GF-D8 (cell line): ENCODE measurements at places on chromosomes 3 and 15.
A peak's percentile ranks its signal among the peaks of the same experiment; 100 is the strongest.

DNA sequence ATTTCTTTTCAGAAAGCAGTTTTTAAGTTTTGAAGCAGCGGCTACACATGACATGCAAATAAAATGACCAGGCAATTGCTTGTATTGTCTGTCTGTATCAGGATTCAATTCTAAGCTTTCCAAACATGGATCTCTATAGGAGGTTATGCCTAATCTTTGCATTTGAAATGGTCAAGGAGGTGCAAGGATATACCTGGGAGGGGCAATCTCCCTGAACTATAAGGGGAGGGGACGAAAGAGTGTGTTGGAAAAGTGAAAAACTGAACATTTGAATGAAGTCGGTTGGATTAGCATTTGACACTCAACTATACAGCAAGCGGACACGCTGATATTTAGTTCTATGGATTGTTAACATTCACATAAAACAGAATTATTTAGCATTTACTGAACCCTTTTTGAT, 11.7 kb downstream of the ROBO2 start:
- DNase-seq: no peak

- no peak for DNase-seq
Observed at GRCh38 chr15:77546050-77546501, 86.6 kb downstream of the LINGO1 start.

DNA sequence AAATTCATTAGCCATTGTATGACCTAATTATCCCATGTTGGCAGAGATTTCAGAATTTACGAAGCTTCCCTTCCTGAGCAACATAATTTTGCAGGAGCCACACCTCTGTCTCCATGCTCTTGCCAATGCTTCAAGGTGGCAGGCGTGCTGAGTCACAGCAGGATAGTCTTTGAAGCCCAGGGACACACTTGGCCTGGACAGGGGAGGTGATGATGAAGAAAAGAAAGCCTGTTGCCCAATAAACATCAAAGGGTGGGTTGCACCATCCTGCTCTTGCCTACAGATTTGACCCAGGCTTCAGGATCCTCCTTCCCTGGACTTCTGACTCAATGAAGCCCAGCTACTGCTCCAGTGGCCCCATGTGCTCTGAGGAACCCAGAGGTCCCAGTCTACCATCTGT, 117.1 kb downstream of the MINAR1 start:
- DNase-seq: no peak

DNA sequence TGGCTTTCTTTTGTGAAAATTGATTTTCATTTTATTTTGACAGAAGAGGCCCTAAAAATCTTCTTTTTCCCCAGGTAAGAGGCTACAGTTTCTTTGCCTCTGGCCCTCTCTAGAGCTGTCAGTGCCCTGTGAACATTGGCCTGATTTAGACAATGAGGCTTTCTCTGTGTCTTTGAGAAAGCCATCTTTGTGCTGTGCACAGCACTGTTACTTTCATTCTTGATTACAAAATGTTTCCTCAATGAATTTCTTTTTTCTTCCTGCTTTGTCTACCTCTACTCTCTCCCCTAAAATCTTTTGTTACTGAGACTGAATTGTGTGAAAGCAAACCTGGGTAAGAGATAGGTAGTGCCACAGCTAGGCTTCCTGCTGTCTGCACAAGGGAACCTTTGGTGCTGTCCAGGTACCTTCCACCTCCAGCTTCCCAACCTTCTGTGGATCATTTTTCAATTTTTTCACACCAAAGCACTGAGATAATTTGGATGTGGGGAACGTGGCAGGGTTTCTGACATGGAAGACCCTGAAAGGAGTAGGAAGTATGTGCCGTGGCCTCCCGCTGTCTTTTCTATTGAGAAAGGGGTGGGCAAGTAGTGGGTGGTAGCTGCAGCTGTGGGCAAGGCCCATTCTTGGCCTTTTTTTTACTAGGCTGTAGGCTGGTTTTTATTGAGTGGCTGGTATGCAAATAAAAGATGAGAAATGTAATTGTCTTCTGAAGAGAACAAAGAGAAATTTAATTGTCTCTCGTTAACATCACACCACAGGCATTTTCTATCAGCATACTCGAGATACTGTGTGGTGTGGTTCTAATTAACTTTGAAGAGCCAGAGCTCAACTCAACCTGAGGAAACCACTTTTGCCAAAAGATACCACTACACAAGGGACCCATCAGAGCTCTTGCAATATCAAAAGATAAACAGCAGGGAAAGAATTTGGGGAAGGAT, 21.0 kb downstream of the RAB8B start:
- DNase-seq: no peak

GRCh38 chr3:177201700-177202397, 4.6 kb upstream of the TBL1XR1 start:
- DNase-seq: peak; percentile 70

GRCh38 chr3:105905328-105905727, 36.5 kb upstream of the CBLB start:
- no peak for DNase-seq

GRCh38 chr15:77001351-77001750, 6.4 kb downstream of the PSTPIP1 start:
- DNase-seq: no peak

GRCh38 chr15:93019090-93019489, 69.9 kb downstream of the RGMA start:
- DNase-seq: no peak

GRCh38 chr15:92810418-92811138, 89.5 kb upstream of the CHD2 start:
- peak; percentile 81 for DNase-seq

- DNase-seq: no peak
Observed at GRCh38 chr15:100092034-100092433, 249.7 kb downstream of the ADAMTS17 start.

GRCh38 chr3:187025656-187026316, 95.5 kb downstream of the ST6GAL1 start:
- no peak for DNase-seq

GRCh38 chr3:193744048-193744821, 151.2 kb downstream of the OPA1 start:
- no peak for DNase-seq

- no peak for DNase-seq
Observed at GRCh38 chr3:122857019-122857418, 62.1 kb downstream of the SLC49A4 start.

DNA sequence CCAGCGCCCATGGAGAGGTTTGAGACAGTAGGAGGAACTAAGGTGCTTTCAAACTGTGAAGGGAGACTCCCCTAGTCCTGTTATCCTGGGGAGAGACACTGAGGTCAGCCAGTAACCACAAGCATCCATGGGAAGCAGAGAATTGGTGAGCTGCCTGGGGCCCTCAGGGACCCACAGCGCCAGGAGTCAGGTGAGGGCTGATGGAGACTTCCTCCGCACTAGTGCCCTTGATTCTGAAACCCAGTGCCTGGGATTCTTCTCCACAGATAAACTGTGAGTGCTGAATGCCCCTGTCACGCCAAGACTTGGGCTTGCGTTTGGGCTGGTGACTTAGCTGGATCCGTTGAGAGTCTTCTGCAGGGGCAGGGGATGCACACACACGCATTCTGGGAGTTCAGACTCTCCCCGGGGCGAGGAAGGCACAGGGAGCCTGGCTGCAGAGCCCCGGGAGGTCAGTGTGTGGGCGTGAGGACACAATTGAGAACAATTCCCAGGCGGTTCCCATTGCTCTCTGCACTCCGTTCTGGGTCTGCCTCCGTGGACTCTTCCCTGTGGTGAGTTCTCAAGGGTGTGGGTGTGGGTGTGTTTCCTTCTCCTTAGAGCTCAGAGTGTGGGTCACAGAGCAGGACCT, 37.9 kb upstream of the SLCO2A1 start:
- DNase-seq: no peak

DNA sequence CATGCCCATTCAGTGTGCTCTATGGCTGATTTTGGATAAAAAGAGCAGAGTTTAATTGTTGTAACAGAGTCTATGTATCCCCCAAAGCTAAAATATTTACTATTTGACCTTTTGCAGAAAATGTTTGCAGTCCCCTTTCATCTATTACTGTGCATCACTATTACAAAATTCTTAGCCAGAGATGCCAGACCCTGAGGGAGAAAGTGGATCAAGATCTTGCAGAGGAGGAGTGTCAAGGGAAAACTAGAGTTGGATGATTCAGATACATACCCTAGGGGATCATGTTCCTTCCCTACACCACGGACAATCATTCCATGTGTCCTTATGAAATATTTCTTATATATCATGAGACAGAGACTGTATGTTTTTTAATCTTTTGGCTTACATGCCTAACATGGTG, 68.6 kb upstream of the TPRG1 start:
- DNase-seq: no peak

- no peak for DNase-seq
Observed at GRCh38 chr15:31297575-31298456, 28.8 kb upstream of the KLF13 start.

DNA sequence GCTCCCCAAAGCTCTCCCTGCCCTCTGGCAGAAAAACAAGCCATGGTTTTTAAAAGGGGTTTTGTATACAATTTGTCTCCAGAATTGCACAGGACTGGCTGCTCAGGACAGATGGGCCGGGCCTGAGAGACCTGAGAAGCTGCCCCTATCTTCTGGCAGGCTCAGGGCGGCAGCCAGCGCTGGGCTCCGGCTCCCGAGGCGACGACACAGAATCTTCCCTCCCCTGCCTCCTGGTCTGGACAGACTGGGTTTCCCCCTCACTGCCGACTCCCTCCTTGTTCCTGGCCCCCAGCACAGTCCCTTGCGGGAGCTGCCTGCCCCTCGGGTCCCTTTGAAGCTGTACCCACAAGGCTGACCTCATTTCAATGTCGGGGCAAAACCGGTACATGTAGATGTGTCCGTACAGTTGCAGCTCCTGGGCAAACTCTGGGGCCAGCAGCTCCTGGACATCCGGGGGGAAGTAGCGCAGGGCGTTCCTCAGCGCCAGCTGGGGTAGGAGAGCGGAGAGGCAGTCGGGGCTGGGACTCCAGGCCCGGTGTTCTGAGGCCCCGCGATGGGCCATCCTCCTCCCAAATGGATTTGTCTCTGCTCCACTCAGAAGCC, 7.2 kb downstream of the UROC1 start:
- no peak for DNase-seq

GRCh38 chr3:125154110-125154509, 58.4 kb downstream of the SLC12A8 start:
- DNase-seq: no peak

GRCh38 chr3:67377299-67377698, 277.1 kb downstream of the SUCLG2 start:
- DNase-seq: no peak

GRCh38 chr3:65568497-65568896, 470.2 kb downstream of the MAGI1 start:
- no peak for DNase-seq

DNA sequence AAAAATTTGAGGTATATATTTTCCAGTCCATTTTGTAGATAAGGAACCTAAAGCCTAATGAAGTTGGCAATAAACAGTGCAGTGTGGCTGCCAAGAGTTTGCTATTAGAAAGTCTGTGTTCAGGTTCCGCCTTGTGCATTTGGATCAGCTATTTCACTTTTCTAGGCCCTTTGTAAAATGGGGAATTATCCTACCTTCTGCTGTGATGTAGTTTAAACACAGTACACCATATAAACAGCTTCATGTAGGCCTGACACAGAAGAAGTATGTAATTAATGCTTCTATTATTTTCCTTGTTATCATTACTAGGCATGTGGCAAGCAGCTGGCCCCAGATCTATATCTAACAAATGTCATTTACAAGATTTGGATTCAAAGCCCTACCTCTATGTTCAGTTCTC, 456.3 kb downstream of the GABRG3 start:
- no peak for DNase-seq

DNA sequence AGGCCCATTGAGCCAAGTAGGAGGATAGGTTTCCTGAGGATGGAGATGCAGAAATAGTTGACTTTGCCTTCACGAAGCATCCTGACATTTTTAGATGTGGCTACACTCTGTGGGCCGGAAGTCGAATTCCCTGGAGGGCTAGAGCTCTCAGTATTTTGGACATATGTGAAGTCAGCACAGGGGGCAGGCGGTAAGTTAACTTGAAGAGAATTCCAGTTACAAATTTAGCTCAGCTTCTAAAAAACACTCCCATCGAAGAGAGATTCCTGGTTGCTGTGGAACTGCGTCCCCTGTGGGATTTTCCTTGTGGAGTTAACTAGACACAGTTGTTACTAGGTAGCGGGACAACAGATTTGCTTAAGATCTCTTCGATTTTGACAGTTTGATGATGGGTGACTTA, 161.9 kb upstream of the RGMA start:
- no peak for DNase-seq

DNA sequence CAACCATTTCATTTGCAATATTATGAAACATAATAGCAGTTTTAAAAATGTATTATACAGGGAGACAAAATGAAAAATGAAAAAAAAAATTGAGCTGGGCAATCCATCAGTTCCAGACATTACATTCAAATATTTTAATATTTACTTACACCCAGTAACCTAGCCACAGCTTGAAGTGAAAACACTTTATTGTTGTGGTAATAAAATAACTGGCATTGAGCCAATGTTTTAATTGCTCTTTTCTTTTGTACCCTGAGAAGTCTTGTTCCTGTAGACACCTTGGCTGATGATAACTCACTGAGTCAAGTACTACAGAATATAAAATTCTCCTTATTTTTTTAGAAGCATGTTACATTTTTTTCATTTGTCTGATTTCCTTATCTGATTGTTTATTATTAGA, 180.6 kb downstream of the ROBO1 start:
- no peak for DNase-seq

- no peak for DNase-seq
Observed at GRCh38 chr3:134795746-134796280, 753 bp downstream of the EPHB1 start.

DNA sequence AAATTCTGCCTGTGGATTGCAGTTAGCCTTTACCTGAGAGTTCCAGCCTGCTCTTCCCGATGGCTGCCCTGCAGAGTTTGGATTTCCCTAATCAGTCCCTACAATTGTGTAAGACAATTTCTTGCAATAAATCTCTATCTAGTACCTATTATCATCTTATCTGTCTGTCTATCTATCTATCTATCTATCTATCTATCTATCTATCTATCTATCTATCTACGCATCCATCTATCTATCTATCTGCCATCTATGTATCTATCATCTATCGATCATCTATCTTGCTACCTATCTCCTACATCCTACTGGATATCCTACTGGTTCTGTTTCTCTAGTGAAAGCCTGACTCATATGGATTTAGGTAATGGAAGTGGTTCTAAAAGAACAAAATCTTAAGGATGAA, 30.4 kb upstream of the XCR1 start:
- no peak for DNase-seq

DNA sequence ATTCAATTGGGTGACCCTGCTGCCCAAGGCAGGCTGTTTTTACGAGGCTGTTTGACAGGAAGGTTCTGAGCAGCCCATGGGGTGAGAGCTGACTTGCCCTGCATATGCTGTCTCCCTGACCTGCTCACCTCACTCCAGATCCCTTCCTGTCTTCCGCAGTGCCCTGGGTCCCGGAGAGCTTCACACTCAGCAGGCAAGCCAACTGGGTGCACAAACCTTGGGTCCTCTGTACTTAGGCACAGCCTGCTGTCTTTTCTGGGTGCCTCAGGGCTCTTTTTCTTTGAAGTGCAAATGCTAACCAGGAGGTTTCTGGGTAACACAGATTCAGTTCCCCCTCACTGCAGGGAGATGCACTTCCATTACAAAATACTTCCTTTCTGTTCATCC, 32.8 kb downstream of the ZXDC start:
- no peak for DNase-seq

GRCh38 chr3:99878005-99878404, 60.3 kb downstream of the CMSS1 start:
- DNase-seq: no peak
